ENCODE measurements at places on chromosomes 11 and 22. TPM values are rescaled to one million over a fixed set of nuclear protein-coding genes. Genes with fewer than 3 reads are reported as not detected.
A peak's percentile ranks its signal among the peaks of the same experiment; 100 is the strongest.

GRCh38 chr11:126111458-126112116, 48.9 kb upstream of the CDON start:
- DNase-seq, result no peak

DNA sequence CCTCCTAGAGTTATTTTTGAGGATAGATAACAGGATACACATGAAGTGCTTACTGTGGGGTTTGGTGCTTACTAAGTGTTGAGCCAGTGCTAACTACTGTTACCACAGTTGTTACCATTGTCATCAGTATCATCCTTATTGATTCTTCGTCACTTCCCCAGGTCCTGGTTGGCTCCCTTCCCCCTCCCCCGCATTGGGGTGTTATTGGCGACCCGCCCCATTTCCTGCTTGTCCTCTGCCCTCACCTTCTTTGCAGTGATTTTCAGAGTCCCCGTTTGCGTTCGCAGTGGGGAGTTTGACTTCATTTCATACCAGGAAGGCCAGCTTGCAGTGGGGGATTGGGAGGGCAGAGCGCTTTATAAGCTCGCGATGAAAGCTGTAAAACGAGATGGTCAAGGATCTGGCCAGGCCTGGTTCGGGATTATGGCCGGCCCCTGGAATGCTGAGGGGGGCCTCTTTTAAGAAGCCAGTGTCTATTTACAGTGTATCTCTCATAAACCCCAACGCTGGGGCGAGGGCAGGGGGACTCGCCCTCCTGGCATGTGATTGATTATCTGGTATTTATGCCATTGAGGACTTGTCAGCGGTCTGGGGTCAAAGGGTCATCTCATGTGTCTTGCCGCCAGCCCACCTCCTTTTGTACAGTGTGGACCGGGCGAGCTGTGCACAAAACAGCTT, 84.6 kb upstream of the NNMT start:
- no peak for DNase-seq

GRCh38 chr11:86438685-86439084, 64.0 kb downstream of the CCDC81 start:
- peak; percentile 69 for DNase-seq

GRCh38 chr11:14860511-14860910, 31.5 kb downstream of the CYP2R1 start:
- peak; percentile 10 for DNase-seq

Gene APLNR
- total RNA-seq, result not detected

GRCh38 chr11:71249301-71249700, 3.1 kb downstream of the SHANK2 start:
- no peak for DNase-seq

- peak; percentile 3 for DNase-seq
These were observed 350.0 kb upstream of the NCAM1 start for GRCh38 chr11:112610996-112611750.

DNA sequence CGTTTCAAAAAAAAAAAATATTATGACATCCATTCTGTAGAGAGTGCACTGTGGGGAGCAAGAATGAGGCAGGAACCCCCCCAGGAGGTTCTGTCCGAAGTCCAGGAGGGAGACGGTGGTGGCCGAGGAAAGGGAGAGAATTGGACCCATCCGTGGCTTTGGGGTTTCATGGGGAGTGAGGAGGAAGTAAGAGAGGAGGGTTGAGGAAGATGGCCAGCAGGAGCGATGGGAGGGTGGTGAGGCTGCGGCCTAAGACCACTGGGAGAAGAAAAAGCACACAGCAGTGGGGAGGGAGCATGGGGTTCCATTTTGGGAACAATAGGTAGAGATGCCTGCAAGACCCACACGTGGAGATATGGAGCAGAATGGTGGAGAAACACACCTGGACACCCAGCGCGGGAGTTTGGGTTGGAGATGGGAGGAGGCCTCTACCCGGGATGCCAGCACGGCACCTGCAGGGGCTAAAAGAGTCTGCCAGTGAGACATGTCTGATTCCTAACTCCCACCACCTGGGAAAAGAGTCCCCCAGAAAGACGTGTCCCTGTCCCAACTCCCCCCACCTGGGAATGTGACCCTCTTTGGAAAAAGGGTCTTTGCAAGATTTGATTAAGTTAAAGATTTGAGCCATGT, 72.5 kb upstream of the SHANK2 start:
- no peak for DNase-seq

- DNase-seq, result no peak
These were observed 57.9 kb downstream of the GRAMD4 start for GRCh38 chr22:46678003-46678657.

Gene MB
- total RNA-seq, result not detected

DNA sequence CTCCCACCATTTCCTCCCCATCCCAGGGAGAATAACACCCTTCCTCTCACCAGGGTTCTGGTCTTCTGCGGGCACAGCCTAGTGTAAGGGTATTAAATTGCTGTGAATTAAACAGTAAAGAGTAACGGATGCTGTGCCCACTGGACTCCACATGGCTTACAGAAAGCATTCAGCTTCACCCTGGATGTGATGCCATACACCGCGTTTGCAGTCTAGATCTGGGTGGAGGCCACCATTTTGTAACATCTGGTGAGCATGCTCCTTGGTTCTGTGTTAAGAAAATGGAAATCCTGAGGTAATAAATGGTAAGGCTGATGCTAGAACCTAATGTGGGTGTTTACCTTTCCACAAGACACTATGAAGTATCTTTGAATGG, 331.8 kb upstream of the B3GAT1 start:
- DNase-seq, result no peak

DNA sequence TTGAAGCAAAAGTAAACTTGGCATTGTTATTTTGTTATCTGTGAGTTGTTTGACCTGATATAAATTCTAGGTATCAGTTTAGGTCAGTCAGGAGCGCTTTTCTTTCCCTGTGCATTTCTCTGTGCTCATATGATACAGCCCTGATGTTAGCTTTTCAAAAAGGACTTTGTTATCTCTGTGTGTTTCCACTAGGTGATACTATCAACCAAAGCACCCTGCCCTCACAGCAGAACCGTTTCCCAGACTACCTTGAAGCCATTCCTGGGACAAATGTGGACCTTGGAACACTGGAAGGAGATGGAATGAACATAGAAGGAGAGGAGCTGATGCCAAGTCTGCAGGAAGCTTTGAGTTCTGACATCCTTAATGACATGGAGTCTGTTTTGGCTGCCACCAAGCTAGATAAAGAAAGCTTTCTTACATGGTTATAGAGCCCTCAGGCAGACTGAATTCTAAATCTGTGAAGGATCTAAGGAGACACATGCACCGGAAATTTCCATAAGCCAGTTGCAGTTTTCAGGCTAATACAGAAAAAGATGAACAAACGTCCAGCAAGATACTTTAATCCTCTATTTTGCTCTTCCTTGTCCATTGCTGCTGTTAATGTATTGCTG, 87.7 kb upstream of the BIRC3 start:
- DNase-seq, result no peak

GRCh38 chr11:65972116-65972515, 10.6 kb downstream of the SART1 start:
- no peak for DNase-seq

Gene TREH
- total RNA-seq, result not detected

- DNase-seq, result no peak
These were observed 2.2 kb downstream of the SPI1 start for GRCh38 chr11:47376107-47376524.

DNA sequence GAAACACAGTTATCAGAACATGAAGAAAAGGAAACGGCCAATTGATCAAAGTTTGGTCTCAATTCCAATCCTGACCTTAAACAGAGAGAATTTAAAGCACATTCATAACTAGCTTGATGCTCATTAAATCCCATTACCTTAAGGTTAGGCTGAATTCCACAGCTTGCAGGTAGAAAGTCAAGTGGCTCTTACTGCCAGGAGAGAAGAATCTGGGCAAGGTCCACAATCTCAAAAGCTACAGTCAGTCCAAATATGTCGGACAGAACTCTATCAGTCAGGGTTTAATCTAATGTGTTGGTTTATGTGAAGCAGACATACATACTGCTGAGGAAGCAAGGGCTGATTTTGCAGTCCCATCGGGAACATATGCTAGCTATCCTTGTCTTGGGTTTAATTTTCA, 348.8 kb downstream of the SOX6 start:
- no peak for DNase-seq

Gene P2RX6
- total RNA-seq, result 0.21 TPM

GRCh38 chr11:8340296-8340695, 76.6 kb upstream of the LMO1 start:
- no peak for DNase-seq

- DNase-seq, result peak; percentile 63
These were observed 17.4 kb downstream of the TUB start for GRCh38 chr11:8098361-8098760.

DNA sequence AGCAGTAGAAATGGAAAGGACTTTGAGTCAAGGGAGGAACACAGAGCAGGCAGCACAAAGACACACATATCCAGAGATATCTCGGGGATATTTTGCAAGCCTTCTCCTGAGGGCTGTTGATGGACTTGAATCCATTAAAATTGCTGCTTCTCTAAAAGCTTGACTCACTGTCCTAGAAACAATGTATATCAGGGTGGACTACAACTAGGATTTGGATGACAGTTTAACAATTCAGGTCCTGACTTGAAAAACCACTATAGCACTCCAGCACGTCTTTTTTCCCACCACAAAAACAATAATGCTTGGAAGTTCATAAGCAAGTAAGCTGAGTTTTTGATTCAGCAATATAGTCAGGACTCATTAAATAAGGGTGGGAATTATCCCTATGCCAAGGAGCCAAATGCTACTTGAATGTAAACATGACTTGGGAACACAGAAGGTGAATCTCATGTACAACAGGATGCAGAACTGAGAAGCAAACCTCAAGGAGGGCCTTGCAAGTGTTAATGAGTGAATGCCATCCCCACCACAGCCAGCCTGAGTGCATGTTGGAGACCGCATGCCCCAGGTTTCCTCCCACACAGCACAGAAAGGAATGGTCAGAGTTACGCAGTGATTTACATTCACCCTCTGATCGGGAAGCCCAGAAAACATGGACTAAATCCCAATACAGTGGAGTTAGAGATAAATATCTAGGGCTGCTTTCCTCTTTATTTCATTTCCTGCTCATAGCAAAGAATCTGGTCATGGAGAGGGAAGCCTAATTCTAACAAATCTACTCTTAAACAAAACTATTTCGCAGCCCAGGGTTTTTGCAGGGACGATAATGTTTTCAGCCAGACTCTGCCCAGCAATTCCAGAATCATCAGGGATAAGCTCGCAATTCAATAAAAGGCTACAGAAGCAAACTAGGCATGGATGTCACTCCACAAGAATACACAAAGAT, 98.4 kb upstream of the OR9G4 start:
- DNase-seq, result peak; percentile 45

DNA sequence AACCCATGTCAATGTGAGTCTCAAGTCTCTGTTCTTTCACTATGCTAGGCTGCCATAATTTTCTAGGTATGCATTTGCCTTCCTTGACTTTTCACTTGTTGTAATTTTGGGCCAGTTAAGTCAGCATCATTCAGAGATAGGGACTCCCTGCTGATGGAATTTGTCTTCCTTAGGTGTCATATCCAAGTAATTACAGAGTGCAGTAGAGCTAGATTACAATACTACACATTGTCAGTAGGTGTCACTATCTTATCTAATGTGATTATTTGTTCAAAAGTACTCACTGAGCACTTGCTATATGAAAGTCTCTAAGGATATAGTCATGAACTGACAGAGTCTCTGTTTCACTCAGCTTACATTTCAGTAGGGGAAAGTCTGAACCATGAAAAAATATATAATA, 25.0 kb upstream of the SYN3 start:
- DNase-seq, result peak; percentile 44

DNA sequence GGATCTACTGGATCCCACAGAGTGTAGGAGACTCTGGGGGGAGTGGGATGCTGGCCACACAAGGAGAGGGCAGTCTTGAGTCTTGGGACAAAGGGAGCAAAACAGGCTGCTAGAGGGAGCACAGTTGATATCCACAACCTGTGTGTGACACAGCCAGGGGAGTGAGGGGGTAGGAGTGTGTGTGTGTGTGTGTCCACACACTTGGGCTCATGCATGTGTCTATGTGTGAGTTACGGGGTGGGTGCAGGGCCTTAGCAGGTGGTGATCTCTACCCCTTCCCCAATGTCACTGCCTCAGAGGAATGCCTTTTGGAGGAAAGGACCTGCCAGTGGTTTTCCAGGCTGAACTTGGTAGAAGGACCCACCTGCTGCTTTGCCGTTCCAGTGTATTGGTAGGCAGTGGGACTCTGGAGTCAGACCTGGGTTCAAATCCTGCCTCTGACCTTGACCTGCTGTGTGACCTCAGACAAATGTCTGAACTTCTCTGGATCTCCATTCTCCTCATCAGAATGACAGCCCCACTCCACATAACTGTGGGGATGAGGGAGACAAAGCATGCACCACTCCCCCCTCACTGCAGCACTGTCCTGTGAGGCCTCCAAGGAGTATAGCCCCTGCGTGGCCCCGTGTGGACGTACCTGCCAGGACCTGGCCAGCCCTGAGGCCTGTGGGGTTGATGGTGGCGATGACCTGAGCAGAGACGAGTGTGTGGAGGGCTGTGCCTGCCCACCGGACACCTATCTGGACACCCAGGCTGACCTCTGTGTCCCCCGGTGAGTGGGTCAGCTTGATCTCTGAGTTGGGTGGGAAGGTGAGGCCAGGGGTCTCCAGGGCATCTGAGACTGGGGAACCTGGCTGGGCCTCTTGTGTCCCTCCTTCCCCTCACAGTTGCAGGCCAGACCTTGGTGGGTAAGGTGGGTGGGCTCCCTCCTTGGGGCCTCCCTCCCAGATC, 27.4 kb downstream of the OTOG start:
- no peak for DNase-seq

Gene ISX
- not detected for total RNA-seq

Gene C22orf31
- not detected for total RNA-seq

GRCh38 chr11:60344146-60344545, 17.1 kb downstream of the MS4A6E start:
- no peak for DNase-seq

Gene DKK3
- 271 TPM for total RNA-seq

- no peak for DNase-seq
These were observed 131.8 kb upstream of the RAG2 start for GRCh38 chr11:36729825-36730224.

- DNase-seq, result no peak
These were observed 26.2 kb downstream of the ELF5 start for GRCh38 chr11:34487430-34487829.

- no peak for DNase-seq
These were observed 299.9 kb upstream of the ANO5 start for GRCh38 chr11:21892736-21893564.

DNA sequence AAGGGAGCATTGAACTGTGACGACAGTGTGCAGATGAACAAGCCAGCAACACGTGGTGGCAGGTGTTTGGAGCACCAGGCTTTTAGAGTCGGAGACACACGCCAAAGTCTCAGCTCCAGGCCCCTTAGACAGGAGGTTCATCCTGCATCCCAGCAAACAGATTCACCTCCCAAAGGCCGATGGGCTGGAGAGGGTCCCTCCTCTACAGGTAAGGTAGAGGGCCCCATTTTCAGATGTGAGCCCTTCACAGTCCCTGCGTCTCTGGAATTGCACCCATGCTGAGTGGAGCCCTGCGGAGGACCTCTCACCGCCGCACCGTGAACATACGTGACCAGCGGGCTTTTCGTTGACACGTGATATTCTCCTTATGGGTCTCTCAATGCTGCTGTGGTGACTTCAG, 109.0 kb upstream of the B3GAT1 start:
- DNase-seq, result no peak

Measured in foreskin keratinocyte (primary cell).